ENCODE measurements at places on chromosomes 2 and 18. TPM values are rescaled to one million over a fixed set of nuclear protein-coding genes. Genes with fewer than 3 reads are reported as not detected.

The RASGRP3 gene
- polyA plus RNA-seq = 22.7 TPM

The RDH14 gene
- polyA plus RNA-seq = 53.9 TPM

The IL36B gene
- not detected for polyA plus RNA-seq

The TXNDC2 gene
- not detected for polyA plus RNA-seq

The OSR1 gene
- 9.6 TPM for polyA plus RNA-seq

The DAW1 gene
- 0.09 TPM for polyA plus RNA-seq

The SCN7A gene
- polyA plus RNA-seq = 9.4 TPM

The ACADL gene
- 2.8 TPM for polyA plus RNA-seq

The RGPD4 gene
- not detected for polyA plus RNA-seq

The ANKRD30B gene
- not detected for polyA plus RNA-seq

The PREPL gene
- polyA plus RNA-seq = 36.3 TPM

The CYP27A1 gene
- 14.0 TPM for polyA plus RNA-seq

The DNAJC5G gene
- polyA plus RNA-seq = 2.2 TPM

The PLCL1 gene
- 19.5 TPM for polyA plus RNA-seq

The GAD1 gene
- polyA plus RNA-seq = 0.02 TPM

The LONRF2 gene
- polyA plus RNA-seq = 5.0 TPM

The EHD3 gene
- polyA plus RNA-seq = 7.4 TPM

The UGT1A7 gene
- polyA plus RNA-seq = not detected

The CCDC148 gene
- polyA plus RNA-seq = 0.23 TPM

The IL36RN gene
- polyA plus RNA-seq = not detected

The ANKRD36 gene
- 3.3 TPM for polyA plus RNA-seq
